ENCODE measurements at places on chromosomes 5 and 9.

DNA sequence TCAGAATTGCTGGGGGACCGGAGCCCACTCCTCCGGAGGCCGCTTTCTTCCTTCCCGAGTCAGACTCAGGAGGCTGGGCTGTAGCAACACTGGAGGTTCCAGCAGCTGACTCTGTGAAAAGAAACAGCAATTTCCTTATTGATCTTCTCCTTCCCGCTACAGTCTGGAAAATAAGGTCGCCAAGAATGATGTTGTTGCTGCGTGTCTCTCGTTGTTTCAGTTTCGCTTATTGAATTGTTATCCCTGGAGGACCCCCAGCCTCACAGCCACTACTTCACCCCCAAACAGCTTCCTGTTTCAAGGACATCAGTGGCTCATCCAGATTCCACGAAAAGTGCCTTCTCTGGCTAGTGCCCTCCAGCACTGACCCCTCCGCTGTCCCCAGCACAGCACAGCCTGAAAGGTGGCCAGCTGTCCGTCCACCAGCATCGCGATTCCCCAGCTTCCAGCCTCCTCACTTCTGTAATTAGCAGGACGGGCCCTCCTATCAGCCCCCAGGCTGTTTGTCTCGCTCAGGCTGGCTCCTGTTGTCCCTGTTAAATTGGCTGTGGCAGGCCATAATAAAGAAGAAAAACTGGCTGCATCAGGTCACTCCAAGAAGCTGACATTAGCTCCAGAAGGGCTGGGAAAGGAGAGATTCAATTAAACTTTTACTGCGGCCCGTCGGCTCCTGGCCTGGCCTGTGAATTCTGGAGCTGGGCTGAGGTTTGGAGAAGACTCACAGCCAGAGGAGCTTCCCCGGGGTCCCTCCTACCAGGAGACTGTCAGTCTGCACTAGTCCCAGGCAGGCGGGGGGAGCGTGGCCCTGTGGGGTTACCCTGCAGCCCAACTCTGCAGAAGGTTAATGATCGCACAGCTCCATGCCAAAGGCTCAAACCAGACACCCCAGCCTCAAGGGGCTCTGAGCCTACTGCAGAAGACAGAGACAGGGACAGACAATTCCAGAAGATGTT, 40.5 kb downstream of the OLFM1 start:
- no peak for DNase-seq

- no peak for DNase-seq
Observed at GRCh38 chr9:71096421-71097108, 24.9 kb downstream of the TRPM3 start.

- no peak for DNase-seq
Observed at GRCh38 chr5:155871623-155872022, 455.3 kb upstream of the SGCD start.

- DNase-seq: no peak
Observed at GRCh38 chr5:53257806-53258373, 148.3 kb upstream of the MOCS2 start.

DNA sequence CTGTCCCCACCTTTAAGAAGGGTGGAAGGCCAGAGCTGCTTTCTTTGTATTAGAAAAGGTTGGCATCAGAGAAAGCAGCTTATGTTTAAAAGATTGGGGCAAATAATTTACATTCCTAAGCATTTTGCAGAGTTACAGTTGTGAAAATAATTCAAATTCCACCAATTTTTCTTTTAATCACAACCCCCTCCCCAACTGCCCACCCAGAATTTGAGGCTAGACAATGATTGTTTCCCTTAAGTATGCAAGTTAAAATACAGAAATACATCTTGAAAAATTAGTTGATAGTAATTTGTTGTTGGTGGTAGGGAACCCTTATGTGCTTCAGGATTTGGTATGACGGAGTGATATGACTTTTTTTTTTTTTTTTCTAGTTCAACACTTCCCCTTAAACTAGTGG, 133.0 kb downstream of the ZSWIM6 start:
- DNase-seq: no peak

DNA sequence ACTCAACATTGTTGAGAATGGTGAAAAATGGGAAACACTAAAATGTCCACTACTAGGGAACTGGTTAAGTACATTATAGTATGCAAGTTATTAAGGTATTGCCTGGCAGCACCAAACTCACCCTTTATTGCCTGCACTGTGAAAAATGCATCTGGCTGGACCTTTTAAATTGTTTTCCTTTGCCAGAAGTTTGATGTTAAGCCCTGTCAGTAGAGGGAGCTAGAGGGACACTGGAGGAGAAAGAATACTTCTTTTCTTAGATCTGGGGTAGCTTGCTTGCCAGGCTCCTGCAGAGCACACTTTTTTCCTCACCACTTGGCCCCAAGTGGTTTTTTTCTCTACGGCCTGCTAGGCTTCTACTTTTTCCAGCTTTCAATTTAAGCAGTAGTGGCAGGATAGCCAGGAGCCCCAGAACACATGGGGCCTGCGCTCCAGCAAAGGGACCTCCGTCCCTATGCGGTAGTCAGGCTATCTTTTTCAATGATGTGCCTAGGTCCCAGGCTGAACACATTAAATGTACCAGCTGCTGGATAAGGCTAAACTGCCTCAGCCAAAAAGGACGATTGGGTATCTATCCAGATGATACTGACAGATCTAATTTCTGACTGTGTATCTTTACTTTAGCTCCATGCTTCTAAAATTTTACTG, 8.0 kb upstream of the HABP4 start:
- DNase-seq: peak; percentile 64

Measured in inflammatory macrophage (primary cell).